ENCODE measurements at places on chromosomes 1 and 21.

DNA sequence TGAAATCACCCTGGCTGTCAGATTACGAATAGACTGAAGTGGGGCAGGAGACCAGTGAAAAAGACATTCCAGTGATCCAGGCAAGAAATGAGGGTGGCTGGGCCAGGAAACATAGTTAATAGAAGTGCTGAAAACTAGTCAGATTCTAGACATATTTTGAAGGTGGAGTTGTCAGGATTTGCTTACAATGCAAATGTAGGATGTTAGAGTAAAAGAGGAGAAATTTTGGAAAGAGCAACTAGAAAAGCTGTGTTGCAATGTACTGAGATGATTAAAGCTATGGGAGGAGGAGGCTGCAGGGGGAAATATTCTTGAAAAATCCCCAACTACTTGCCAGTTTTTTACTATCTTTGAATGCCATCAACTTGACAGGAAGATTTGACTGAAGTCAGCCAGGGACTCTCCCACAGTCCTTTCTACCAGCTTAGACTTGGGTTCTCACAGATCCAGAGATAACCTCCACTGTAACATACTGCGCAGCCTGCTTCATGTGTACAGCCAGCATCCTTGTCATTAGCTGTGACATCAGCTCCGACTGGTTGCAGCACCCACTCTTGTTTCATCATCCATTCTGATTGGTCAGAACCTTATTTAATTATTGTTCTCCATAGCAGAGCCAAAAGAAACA lies 109.7 kb downstream of the TSEN15 start:
- DNase-seq, result peak; percentile 31

- DNase-seq, result no peak
These were observed 184.0 kb downstream of the CDC7 start for GRCh38 chr1:91684481-91685196.

GRCh38 chr1:208159555-208160258 lies 84.5 kb downstream of the PLXNA2 start:
- DNase-seq, result no peak

- DNase-seq, result no peak
These were observed 33.8 kb downstream of the PRSS38 start for GRCh38 chr1:227849251-227849650.

DNA sequence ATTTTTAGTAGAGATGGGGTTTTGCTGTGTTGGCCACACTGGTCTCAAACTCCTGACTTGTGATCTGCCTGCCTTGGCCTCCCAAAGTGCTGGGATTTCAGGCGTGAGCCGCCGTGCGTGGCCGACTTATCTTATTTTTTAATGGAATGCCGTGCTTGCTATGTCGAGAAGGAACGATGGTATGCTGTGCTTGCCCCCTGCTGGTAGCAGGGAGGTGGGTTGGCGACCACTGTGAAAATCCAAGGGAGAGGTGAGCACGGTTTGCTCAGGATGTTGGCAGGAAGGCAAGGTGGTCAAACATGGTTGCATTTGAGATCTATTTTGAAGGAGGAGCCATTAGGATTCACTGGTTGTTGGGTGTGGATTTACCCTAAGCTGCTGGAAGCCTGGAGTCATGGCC lies 45.8 kb upstream of the RCC2 start:
- DNase-seq, result no peak

GRCh38 chr1:156539818-156540355 lies 32.5 kb downstream of the IQGAP3 start:
- no peak for DNase-seq
